ENCODE measurements at places on chromosomes 12 and 14.

DNA sequence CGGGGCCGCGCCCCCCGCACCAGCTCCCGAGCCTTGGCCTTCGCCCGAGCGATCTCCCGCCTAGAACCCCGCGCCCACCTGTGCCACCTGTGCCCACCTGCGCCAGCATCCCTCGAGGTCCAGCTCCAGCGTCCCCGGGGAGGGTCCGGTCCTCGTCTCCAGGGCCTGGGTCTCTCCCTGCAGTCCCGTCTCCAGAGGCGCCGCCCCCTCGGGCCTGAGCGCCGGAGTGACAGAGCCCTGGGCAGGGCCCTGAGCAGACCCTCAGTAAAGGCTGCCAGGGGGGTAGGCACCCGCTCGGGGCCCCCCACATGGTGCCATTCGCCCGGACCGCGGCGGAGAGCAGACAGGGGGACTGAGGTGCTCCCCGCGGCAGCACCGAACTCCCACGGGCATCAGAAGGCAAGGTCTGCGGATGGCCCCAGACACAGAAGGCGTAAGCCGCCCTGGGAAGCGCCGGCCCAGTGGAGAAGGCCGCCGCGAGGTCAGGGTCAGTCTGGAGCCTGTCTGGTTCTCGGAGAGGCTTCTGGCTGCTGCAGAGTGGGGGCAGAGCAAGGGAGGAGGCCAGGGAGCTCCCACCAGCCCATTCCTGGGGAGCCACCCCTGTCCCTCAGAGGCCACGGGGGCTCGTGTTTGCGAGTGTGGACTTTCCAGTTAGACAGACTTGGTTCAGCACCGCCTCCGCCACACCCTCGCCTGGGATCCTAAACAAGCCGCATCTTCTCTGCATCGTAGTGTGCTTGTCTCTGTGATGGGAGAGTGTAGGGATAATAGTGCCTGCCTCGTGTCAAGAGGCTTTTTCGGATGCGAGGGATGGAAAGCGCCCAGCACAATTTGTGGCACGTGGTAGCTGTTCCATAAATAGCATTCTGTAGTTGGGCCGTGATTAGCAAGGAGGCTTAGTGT, 1.1 kb upstream of the PPP1R13B start:
- DNase-seq = no peak

DNA sequence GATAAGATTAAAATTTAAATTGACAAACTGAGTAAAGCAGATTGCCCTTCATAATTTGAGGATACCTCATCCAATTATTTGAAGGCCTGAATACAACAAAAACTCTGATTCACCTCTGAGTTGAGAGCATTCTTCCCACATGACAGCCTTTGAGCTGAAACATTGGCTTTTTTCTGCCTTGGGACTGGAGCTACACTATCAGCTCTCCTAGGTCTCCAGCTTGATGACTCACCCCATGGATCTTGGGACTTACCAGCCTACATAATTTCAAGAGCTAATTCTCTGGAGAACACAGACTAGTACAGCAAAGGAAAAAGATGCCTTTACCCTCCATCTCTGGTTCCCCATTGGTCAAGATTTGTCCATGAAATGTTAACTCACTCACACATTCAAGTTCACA, 555.1 kb downstream of the FOXG1 start:
- DNase-seq = peak; percentile 58

DNA sequence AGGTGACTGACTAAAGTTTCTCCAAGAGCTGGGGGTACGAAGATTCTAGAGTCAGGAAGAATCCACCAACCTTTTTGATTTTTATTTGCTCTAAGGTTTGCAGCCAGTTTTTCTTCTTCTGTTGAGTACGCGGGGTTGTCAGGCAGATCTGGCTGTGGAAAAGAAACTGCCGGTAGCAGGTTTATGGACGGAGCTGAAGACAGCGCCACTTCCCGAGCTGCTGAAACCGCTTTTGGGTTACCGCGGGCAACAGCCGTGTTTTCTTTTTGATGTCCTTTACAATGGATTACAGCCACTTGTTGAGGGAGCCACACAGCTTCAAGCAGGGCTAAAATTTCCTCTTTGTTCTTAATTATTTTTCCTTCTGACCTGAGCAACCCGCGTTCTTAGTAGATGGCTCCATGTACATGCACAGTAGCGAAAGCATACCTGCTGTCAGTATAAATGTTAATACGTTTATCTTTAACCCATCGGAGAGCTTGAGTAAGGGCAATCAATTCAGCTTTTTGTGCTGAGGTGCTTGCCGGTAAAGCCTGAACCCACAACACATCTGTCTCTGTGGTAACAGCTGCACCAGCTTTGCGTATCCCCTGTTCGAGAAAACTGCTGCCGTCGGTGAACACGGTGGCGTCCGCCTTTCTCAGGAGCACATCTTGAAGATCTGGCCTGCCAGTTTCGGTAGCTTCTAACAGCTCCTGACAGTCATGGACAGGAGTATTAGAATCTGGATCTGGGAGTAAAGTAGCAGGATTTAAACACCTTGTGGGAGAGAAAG, 674.3 kb downstream of the TMEM121 start:
- no peak for DNase-seq

DNA sequence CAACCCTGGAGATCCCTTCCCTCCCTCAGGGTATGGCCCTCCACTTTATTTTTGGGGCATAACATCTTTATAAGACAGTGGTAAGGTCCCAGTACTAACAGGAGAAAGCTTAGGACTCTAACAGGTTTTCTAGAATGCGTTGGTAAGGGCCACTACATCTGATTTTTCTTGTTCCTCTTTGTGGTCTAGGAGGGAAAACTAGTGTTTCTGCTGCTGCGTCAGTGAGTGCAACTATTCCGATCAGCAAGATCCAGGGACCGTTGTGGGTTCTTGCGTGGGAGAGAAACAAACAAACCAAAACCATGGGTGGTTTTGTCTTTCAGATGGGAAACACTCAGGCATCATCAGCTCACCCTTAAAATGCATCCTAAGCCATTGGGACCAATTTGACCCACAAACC, 123.6 kb upstream of the SLC16A7 start:
- no peak for DNase-seq

- DNase-seq = peak; percentile 100
Observed at GRCh38 chr12:31518680-31519227, 72.2 kb downstream of the DENND5B start.

GRCh38 chr12:14701809-14702568, 5.6 kb upstream of the GUCY2C start:
- no peak for DNase-seq

- no peak for DNase-seq
Observed at GRCh38 chr12:77325511-77326236, 260.3 kb upstream of the E2F7 start.

GRCh38 chr14:20970647-20970982, 15.3 kb downstream of the RNASE2 start:
- no peak for DNase-seq

DNA sequence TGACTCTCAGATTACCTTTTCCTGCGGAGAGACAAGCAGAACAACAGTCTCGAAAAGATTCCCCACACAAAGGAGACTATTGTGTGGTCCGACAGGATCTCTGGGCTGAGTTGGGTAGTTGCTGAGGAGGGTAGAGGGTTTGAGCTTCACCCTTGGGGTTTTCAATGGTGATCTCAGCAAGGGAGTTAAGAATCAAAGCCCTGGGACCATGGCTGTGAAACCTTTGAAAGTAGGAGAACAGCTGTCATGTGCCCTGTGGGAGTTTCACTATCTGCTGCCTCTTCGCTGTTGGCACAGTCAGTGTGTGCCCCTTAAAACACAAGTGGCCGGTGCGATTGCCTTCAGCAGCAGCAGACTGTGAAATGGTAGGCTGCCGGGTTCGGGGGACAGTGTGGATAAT, 14.2 kb upstream of the PLEK2 start:
- no peak for DNase-seq

DNA sequence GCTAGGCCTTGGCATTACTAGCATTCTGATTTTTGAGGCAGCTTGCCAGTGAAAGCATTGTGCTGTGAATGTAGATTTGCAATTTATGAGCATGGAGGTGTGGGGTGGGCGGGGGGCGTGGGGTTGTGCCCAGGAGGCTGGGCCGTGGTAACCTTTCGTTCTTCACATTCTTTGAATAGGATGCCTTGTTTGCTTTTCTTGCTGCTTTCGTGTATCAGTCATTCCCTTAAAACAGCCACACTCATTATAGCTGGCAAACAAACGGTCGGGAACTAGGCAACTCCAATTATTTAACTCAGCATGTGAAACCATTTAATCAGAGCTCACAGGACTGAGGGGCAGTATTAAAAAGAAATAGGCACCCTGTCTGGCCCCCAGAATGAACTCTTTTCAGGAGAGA, 115.9 kb upstream of the PELI2 start:
- DNase-seq = peak; percentile 11

GRCh38 chr12:63916561-63917476, 72.3 kb downstream of the SRGAP1 start:
- DNase-seq = peak; percentile 51

- DNase-seq = peak; percentile 2
Observed at GRCh38 chr12:63276537-63277365, 125.8 kb upstream of the AVPR1A start.

DNA sequence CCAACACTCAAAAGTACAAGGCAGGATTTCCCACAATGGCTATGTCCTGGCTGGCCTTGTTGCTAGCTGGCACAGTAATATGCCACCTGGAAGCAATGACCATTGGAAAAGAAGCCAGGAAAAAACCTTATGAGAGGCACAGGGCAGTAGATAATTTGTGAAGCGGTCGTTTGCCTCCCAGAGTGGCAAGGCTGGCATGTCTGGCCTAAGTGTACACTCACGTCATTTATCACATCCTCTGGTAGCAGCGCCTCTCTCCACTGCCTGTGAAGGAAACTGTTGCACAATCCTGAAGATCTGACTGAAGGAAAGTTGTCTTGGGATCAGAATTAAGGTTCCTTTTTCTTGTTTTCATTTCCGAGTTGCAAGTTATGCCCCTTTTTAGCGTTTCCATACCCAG, 408.5 kb downstream of the ZFP36L1 start:
- DNase-seq = no peak

DNA sequence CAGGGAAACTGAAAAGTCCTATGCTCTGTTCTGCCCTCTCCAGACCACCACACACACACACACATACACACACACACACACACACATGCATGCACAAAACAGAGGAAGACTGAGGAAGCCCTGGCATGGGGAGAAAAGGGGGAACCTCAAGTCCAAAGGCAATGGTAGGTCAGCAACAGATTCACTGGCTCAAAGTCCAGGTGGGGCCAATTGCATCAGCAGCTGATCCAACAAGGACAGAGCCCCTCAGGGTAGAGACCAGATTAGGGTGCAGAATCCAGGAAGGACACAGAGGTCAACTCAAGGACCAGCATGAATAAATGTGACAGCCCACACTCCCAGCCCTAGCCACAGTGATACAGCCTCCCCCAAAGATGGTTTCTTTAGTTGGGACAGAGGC, 425.0 kb upstream of the SOX5 start:
- DNase-seq = no peak

DNA sequence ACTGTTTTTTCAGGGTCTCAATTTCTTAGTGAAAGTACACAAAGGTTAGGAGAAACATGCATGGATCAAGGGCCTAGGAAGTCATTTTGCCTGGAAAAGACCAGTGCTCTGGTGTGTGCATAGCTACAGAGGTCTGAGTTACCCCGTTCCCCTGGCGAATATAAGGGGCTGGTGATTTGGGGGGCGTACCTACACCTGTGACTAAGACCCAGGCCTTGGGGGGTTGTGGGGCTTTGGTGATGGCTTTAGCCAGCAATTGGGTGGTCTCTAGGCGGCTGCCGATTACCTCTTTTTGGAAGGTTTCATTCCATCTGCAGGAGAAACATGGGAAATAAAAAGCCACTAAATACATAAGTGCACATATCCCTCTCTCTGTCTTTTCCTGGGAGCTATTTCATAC, 1.1 kb downstream of the SDR39U1 start:
- no peak for DNase-seq

- DNase-seq = no peak
Observed at GRCh38 chr12:106582249-106582591, 584 bp upstream of the RFX4 start.

- DNase-seq = no peak
Observed at GRCh38 chr12:12892681-12893141, 1.3 kb downstream of the GPRC5A start.

- DNase-seq = no peak
Observed at GRCh38 chr14:88901189-88901588, 76.7 kb downstream of the TTC8 start.

- DNase-seq = peak; percentile 23
Observed at GRCh38 chr12:82833481-82833880, 146.8 kb downstream of the TMTC2 start.

GRCh38 chr14:75044322-75044721, 6.9 kb downstream of the MLH3 start:
- peak; percentile 84 for DNase-seq

GRCh38 chr14:102503641-102504327, 5.8 kb downstream of the ANKRD9 start:
- no peak for DNase-seq

GRCh38 chr12:64991121-64991611, 129.9 kb downstream of the WIF1 start:
- DNase-seq = no peak

DNA sequence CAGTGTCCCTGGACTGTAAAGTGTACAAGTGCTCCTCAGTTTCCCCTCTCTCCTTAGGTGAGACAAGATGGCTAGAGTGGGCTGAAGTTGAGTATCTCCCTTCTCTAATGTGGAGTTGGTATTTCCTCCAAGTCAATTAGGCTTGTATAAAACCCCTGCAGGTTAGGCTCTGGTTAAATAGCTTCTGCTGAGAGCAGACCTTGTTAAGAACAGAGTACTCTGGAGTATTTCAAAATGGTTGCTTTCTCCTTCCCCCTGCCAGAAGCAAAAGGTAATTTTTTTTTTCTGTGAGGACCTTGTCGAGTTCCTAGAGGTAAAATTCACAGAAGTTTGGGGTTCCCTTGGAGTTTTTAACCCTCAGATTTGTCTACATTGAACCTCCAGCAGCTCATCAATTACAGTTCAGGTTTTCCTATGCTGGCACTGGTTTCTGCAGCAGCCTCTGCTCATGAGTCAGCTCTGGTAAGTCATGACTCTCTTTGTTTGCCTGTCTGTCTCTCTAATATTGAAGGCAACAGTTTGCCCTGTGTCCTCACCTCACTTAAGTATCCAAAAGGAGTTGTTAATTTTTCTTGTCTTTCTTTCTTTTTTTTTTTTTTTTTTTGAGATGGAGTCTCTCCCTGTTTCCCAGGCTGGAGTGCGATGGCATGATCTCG, 27.8 kb upstream of the GLIPR1 start:
- peak; percentile 58 for DNase-seq

DNA sequence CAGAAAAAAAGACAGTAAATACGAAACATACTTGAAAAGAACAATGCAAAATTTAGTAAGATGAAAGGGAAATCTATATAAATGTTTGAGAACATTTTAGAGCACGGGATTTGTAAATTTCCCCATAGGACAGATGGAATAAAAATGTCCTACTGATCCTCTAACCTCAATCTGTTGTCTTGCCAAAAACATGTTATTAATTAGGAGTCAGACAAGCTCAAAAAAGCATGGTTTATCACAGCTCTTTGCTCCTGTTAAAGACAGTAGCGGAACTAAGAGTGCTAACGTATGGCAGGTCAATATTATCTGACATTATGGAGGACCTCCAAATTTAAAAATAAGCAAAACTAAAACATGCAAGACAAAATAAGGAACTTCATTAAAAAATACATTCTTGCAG, 12.9 kb downstream of the GMFB start:
- DNase-seq = peak; percentile 47

DNA sequence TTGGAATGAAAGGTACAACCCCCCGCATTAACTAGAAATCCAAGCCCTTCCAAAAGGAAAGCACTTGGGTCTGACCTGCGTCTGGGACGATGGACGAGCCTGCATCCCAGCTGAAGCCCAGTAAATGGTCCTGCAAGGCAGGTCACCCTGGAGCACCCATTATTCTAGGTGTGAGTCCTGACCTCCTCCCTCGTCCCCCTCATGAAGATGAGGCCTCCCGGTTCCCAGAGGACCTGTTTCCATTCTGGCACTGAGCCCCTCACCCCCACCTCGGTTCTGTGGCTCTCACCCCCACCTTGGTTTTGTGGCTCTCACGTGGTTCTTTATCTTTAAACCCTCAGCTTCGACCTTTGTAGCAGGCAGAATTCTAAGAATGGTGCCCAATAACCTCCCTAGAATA, 7.3 kb downstream of the IFI27 start:
- DNase-seq = no peak
